ENCODE measurements at places on chromosomes 12 and 14.

DNA sequence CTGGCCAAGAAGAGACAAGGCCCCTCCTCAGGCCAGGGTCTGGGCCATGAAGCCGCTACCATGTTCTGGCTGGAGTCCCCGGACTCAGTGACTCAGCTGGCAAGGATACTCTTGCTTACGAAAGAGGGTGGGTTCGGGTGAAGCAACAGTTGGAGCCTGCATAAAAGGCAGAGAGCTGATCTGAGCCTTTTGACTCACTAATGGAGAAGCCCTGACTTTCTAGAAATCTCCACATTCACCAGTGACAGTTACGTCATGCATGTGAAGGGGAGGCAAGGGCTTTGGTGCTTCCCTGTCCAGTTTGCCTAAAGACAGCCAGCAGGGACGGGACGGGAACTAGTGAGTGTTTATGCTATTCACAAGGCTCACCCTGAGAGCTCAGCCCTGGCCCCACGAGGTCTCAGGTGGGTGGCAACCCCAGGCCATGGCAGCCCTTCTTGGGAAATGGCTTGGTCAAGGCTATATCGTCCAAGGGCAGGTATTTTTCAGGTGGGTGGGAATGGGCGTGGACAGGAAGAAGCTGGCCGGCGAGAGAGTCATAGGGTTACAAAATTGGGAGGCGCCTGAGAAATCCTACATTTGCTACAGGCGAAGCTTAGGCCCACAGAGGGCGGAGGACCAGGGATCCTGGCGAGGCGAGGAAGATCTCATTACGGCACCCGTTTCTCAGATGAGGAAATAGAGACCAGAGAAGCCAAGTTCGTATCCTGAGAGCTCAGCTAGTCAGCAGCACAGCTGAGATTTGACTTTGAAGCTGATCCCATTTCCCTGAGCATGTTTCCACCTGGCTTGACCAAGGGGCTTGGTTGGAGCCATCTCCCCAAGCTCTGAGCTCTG, 314.6 kb downstream of the BCL11B start:
- DNase-seq = no peak

DNA sequence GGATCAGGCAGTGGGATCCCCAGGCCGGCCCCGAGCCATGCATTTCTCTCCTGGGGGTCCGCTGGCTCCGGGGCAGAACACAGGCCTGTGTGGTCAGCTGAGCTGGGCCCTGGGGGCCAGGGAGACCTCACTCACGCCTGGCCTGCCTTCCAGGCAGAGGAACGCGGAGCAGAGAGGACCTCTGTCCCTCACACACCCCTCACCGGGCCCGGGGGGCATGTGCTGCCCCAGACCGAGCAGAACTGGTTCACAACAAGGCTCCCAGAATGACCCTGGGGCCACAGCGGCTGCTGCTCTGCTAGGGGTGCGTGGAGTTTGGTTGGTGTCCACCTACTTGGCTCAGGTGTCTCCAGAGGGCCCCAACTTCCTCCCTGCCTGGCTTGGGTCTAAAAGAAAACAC, 33.0 kb upstream of the RFLNA start:
- no peak for DNase-seq

DNA sequence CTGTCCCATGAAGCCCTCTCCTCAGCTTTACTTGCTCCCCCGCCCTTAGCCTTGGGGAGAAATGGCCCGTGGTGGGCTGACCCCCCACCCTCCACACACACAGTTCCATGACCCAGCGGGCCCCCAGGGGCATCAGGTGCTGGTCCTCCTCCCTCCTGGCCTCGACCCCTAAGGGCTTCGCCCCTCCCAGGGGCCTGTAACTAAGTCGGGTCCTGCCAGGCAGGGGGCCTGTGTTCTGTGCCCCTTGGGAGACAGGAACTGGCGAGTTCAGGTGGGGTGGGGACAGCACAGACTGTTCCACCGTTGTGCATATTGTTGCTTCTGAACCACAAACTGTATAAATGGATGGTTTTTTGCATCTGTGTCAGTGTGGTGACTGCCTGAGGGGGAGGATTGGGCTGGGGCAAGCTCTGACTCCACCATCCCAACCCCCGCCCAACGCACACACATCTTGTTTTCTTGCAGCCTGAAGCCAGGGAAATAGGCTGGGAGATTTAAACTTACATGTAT, 8.8 kb downstream of the TAMALIN start:
- no peak for DNase-seq

DNA sequence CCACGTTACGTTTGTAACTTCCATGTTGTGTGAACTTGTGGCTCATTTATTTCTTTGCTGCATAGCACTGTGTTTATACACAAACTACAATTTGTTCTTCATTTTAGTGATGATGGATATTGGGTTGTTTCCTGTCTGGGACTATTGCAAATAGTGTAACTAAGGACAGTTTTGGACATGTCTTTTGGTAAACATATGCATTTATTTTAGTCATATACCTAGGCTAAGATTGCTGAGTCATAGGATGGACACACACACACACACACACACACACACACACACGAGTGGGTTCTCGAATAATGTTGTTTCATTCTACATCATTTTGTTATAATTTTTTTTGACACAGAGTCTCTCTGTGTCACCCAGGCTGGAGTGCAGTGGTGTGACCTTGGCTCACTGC, 123.5 kb upstream of the CAND1 start:
- no peak for DNase-seq

GRCh38 chr12:31991815-31992214, 32.6 kb downstream of the RESF1 start:
- DNase-seq = no peak

DNA sequence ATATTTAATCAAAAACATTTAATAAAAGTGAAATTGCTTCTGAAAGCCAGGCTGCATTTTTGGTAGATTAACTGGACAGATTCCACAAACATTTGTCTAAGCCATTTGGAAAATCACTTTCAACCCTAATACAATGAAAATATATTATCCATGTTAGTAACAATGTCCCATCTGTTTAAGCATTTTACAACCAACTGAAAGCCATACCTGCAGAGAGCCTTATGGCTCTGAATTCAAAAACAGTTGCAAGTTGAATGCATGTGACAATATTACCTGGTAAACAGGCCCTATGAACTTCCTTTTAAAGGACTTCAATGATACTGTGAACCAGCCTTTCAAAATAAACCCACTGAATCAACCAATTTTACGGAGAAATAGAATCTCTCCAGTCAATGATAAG, 468.1 kb downstream of the BTG1 start:
- DNase-seq = no peak

GRCh38 chr12:51815571-51815970, 32.9 kb downstream of the FIGNL2 start:
- DNase-seq = no peak

DNA sequence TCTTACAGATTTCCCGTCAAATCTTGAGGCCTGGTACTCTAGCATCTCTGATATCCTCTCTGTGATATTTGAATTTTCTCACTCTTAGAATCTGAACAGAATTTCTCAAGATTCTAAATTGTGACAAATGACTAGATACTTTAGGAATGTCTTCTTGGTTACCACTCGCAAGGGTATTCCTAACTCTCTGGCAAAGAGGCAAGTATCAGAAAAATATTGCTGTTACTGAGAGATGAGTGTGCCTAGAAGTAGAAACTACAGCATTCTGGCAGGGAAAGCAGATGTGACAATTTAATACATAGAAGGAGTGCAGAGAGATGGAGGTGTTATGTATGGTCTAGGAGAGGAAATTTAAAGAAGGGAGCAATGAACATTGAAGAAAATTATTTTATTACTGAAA, 467.8 kb downstream of the LRIG3 start:
- DNase-seq = no peak

DNA sequence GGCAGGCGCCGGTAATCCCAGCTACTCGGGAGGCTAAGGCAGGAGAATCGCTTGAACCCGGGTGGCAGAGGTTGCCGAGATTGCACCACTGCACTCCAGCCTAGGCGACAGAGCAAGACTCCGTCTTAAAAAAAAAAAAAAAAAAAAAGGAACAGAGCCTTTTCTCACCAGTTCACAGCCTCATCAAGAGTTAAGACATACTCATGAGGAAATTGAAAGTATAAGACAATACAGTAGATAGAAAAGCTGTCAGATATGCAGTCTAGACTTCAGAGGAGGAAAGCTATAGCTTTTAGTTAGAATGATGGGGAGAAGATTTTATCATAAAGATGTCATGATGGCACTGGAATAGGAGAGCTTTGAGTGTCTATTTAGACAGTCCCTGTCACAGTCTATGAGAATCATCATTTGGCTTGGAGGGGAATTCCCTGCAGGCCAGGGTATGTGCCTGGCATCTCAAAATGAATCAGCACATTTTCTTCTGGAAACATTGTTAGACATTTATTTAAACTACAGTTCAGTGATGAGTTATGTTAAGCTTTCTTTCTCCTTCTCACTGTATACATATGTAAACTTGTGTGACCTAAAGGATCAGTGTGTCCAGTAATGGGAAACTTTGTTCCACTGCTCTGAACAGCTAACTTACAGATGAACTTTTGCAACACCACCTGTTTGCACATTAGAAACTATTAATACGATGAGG, 2.9 kb upstream of the RAB35 start:
- no peak for DNase-seq

DNA sequence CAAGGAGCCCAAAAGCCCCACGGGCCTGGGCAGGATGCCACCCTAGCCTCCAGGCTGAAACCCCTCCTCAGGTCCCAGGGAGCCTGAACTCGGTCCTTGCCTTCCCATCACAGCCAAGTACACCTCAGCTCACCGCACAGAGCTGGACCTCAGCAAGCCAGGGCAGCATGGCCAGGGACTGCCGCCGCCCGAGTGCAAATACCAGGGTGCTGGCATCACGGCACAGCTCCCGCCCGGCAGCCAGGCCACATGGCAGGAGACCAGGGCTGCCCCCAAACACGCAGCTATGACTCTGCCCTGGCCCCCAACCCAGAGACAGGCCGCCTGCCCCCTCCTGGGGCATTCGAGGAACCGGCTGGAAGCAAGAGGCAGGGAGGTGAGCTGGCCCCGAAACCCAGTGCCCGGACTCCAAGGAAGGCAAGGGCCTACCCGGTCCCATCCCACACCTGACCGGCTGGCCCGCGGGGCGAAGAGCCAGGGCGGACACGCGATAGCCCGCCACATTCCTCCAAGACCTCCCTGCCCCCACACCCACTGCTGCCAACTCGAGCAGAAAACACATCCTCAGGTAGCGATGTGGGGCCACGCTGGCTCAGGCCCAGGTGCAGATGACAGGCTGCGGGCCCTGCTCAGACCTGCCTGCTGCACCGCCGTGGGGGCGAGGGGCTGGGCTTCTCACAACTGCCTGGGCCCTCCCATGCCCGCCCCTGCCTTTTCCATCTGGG, 2.7 kb downstream of the JAG2 start:
- DNase-seq = no peak

DNA sequence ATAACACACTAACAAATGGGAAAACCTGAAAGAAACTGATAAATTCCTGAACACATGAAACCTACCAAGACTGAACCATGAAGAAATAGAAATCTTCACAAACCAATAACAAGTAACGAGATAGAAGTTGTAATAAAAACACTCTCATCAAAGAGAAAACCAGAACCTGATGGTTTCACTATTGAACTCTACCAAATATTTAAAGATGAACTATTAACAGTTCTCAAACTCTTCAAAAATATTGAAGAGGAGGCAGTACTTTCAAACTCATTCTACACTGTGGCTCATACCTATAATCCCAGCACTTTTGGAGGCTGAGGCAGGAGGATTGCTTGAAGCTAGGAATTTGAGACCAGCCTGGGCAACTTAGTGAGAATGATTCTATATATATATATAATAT, 48.4 kb upstream of the TMTC2 start:
- DNase-seq = no peak

DNA sequence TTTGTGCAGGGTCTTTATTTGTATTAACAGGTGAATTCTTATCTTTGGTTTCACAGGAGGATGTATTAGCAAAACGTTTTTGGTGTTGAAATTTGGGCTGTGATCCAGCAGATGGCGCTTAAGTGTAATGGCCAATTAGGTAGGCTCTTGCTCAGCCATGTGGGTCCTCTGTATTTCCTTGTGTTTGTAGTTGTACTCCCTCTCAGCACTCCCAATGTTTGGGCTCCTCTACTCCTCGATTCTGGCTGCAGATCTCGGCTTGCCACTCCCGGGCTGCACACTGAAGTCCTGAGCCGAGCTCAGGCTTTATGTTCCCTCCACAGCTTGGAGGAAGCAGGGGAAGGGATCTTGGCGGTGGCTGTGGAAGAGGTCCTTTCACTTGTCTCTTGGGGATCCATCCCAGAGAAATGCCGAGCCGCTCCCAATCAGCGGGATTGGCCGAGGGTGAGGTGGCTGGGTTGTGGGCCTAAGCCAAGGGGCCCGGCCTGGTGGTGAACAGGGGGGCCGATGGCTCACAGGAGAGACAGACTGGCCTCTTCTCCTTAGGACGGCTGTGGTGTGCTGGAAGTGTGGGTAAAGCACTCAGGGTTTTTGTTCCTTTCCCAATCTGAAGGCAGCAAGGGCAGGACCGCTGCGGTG, 133.7 kb downstream of the AEBP2 start:
- DNase-seq = no peak

DNA sequence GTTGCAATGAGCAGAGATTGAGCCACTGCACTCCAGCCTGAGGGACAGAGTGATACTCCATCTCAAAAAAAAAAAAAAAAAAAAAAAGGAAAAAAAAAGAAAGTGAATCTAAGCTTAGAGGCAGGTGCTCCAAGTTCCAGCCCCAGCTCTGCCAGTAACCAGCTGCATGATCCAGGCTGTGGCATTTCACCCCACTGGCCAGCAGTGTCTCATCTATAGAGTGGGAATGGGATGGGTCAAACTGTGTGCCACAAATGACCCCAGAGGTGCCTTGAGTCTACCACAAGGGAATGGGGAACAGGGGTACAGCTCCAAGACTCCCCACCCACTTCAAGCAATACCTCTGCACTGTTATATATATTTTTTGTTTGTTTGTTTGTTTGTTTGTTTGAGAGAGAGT, 5.0 kb downstream of the PLEKHD1 start:
- no peak for DNase-seq

GRCh38 chr12:58211211-58211610, 269.8 kb downstream of the ATP23 start:
- no peak for DNase-seq

DNA sequence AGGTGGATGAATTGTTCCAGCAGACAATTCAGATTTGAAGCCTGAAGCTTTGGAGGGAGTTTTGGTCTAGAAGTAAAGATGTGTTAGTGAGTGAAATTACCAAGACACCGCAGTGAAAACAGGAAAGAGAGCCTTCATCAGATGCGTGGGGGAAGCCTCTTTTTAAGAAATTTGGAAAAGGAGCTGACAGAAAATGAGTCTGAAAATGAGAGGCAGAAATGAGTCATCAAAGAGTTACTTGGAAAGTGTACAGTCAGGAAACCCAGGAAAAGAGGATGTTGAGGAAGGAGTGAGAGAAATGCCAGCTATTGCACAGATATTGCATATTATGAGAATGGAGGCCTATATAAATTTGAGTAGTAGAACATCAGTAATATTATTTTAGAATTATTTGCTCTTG, 520.7 kb downstream of the NRXN3 start:
- peak; percentile 58 for DNase-seq

DNA sequence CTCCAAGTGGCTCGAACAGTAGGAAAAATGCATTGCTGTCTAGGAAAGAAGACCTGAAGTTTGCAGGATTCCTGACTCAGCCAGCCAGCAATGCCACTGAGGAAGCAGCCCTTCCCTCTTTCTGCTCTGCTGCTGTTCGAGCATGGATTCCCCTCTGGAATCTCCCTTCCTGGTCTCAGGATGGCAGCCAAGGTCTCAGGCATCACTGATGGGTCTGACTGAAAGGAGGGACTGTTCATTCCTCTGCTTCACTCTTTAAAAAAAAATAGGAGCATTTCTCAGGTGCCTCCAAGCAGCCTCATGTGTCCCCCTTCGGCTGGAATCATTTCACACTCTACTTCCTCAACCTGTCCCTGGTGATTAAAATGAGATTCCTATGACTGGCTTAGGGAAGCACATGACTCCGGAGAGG, 62.4 kb downstream of the SLC15A4 start:
- no peak for DNase-seq
